ENCODE measurements at places on chromosomes 13 and 19. TPM values are rescaled to one million over a fixed set of nuclear protein-coding genes. Genes with fewer than 3 reads are reported as not detected.

Gene VSTM1
- total RNA-seq: not detected

Gene CNFN
- not detected for total RNA-seq

Gene PLK5
- total RNA-seq: not detected

Gene CEACAM3
- total RNA-seq: not detected

Gene TNFRSF19
- total RNA-seq: 11.9 TPM

Gene MYH14
- total RNA-seq: not detected
